Stimulated activated CD4-positive, alpha-beta T cell treated with anti-CD3 and anti-CD28 coated beads, Interleukin-1b, Interleukin-23, amount 100 ng/mL, for 48 hours (primary cell): ENCODE measurements at places on chromosomes 11 and 22.

DNA sequence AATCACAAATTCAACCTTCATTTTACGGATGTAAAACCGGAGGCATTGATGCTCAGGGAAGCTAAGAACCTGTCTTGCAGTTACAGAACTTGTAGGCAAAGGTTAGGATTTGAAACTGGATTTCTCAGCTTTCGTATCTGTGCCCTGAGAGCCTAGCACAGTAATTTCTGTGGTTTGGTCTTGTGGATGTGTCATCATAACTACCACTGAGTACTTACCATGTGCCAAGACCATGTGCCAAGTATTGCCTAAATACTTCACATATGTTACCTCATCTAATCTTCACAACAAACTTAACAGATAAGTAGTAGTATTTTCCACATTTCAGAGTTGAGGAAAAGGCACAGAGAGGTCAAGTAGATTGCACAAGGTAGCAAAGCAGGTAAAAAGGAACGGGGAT, 140.7 kb downstream of the NXPE2 start:
- DNase-seq: no peak

- DNase-seq: no peak
Observed at GRCh38 chr11:20310137-20310536, 53.4 kb upstream of the HTATIP2 start.

DNA sequence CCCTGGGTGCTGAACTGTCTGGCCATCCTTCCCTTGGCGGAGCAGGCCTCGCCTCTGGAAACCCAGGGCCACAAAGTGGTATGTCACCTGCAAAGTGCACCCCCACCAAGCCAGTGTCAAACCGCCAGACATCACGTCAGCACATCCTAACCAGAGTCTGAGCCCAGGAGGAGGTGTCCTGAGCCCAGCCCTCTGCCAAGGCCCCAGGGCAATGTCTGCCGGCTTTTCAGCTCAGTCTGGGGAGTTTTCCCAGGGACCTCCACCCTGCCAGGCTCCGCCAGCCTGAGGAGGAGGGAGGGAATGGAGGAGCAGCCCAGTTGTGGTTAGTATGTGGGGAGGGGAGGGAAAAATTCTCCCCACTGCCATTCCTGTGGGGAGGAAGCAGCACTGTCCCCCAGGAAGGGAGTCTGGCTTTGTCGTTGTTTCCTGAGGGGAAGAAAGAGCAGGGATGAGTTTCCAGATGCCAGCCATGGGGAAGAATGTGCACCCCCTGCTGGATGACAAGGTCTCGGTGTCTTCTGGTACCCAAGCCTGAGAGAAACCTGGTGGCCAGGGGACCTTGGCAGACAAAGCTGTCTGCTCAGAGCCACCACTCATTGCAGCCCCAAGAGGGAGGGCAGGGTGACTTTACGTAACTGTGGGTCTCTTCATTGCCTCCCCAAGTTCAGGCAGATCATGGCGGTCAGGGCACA, 81.4 kb upstream of the CD82 start:
- no peak for DNase-seq

DNA sequence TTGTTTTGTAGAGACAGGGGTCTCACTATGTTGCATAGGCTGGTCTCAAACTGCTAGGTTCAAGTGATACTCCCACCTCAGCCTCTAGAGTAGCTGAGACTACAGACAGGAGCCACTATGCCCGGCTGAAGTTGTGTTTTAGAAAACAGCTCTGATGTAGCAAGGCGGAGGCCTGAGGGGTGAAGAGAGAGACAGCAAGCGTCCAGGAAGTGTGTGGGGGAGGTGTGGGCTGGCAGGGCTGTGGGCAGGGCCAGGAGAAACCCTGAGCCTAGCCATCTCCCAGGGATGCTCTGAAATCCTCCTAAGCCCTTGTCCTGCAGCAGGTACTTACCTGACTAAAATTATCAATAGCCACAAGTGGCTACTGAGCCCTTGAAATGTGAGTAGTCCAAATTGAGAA, 16.1 kb upstream of the RPS3 start:
- DNase-seq: no peak
